ENCODE measurements at places on chromosomes 6 and 20. TPM values are rescaled to one million over a fixed set of nuclear protein-coding genes. Genes with fewer than 3 reads are reported as not detected.

Gene ID4
- polyA plus RNA-seq, result not detected

Gene ELOVL4
- polyA plus RNA-seq, result 5.2 TPM

Gene FOXA2
- 1.0 TPM for polyA plus RNA-seq

Gene IMPG1
- not detected for polyA plus RNA-seq

Gene IL17F
- polyA plus RNA-seq, result not detected

Gene RBM24
- polyA plus RNA-seq, result 0.46 TPM

Gene BICRAL
- polyA plus RNA-seq, result 0.84 TPM

Gene AGER
- polyA plus RNA-seq, result 5.6 TPM

Gene LBP
- not detected for polyA plus RNA-seq

Gene TAF8
- 10.0 TPM for polyA plus RNA-seq

Gene MUC22
- not detected for polyA plus RNA-seq

Gene MMP24OS
- polyA plus RNA-seq, result 112 TPM

Gene MCHR2
- polyA plus RNA-seq, result not detected

Gene SYNDIG1
- polyA plus RNA-seq, result not detected

Gene ERMARD
- polyA plus RNA-seq, result 18.9 TPM

Gene SEC23B
- 44.9 TPM for polyA plus RNA-seq

Gene LINC00237
- polyA plus RNA-seq, result not detected

Gene SLC17A3
- not detected for polyA plus RNA-seq

Gene COL9A1
- polyA plus RNA-seq, result not detected

Gene HLA-A
- 304 TPM for polyA plus RNA-seq

Gene COL21A1
- 0.02 TPM for polyA plus RNA-seq

Gene POU5F1
- 1.1 TPM for polyA plus RNA-seq

Gene WRNIP1
- polyA plus RNA-seq, result 48.0 TPM

Gene MACROD2
- polyA plus RNA-seq, result 0.30 TPM

Data from foreskin keratinocyte (primary cell).